ENCODE measurements at places on chromosomes 2 and 18.

- no peak for DNase-seq
Observed at GRCh38 chr2:69081001-69081580, 68.1 kb downstream of the ANTXR1 start.

DNA sequence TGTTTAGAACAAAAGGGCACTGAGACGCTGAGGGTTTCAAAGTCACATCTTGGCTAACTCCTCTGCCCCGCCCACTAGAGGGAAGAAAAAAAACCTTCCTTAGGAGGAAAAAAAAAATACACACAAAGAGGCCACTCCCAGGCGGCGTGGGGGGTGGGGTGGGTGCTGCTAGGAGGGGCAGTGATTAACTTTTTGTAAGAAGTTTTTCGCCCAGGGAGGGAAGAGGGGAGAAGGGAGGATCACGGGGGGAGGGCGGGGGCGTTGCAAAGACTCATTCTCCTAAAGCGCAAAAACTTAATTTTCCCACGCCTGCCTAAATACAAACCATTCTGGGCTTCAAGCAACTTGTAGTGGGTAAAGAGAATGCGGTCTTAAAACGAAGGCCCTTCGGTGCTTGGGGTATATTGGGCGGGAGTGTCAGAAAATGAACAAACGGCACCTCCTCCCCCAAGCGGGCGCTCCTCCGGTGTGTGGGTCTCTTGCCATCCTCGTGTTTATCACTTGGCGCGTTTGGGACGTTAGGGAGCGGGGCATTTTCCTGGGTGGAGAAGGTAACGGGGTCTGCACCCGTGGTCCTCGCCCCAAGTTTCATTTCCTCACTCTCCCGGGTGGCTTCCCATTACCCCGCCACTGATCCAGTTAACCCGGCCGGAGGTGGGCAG is 1.7 kb downstream of the CXCR4 start:
- peak; percentile 87 for DNase-seq

DNA sequence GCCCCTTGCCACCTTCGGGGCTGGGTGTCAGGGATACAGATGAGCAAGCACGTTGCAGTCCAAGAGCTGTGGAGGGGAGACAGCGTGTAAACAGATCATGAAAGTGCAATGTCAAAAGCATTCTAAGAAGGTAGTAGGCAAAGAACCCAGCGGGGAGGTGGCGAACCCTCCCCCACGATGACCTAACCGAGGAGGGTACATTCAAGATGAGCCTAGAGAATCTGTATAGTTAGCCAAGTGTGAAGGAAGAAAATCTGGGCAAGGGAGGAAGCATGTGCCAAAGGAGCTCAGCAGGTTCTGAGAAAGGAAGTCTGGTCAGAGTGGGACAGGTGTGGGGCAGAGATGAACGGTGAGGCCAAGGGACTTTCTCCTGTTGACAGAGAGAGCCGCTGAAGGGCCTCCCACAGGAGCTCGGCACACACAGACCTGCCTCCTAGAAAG is 106.9 kb downstream of the SP3 start:
- DNase-seq = no peak

- DNase-seq = no peak
Observed at GRCh38 chr2:24047703-24048033, 477 bp upstream of the WDCP start.

DNA sequence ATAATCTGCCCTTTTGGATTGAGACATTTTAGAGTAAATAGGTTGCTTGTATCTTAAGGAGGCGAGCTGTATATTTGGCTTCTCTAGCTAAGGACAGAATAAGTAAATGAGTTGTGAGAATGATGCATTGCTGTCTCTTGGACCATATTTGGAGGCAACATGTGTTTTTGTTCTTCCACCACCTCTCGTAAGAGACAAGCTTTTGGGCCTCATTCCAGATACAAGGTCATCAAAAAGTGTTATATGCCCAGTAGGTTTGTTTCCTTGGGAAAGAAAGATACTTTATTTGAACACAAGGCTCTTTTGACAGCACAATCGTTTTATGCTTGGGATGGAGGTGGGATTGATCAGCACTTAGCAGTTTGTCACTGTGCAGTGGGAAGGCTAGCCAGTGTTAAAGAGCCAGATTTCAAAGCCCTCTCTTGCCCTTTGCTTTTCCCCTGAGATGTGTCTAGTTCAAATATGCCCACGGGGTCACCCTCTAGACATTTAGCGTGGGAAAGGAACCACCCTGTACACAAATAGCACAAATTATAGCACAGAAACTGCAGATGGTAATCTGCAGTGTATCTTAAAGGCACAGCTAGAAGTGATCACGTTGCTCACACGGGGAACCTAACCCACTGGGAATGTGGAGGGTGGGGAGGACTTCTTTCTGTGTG is 131.3 kb downstream of the MAP4K4 start:
- no peak for DNase-seq

- no peak for DNase-seq
Observed at GRCh38 chr2:28477087-28477486, 18.8 kb upstream of the PLB1 start.

DNA sequence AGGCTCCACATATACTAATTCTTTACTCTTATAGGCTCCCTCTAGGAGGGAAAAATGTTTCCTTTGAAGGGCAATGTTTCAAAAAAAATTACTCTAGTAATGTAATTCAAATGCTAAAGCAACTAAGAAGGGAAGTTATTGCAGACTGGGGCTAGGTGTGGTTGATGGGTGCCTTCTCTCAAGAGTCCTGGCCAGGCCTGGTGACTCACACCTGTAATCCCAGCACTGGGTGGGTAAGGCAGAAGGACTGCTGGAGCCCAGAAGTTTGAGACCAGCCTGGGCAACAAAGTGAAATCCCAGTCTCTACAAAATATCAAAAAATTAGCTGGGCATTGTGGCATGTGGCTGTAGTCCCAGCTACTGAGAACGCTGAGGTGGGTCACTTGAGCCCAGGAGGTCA is 31.2 kb upstream of the CDKL4 start:
- DNase-seq = no peak

- DNase-seq = peak; percentile 64
Observed at GRCh38 chr2:44237221-44237620, 38.1 kb upstream of the SLC3A1 start.

GRCh38 chr2:68426848-68427579 is 40.1 kb downstream of the FBXO48 start:
- peak; percentile 79 for DNase-seq

- DNase-seq = no peak
Observed at GRCh38 chr2:141055531-141055930, 1075.3 kb downstream of the LRP1B start.

GRCh38 chr2:110900191-110900590 is 167.8 kb downstream of the ACOXL start:
- DNase-seq = no peak

GRCh38 chr2:26515771-26516170 is 37.8 kb upstream of the OTOF start:
- no peak for DNase-seq

GRCh38 chr2:178800510-178800909 is 6.7 kb downstream of the TTN start:
- DNase-seq = no peak

DNA sequence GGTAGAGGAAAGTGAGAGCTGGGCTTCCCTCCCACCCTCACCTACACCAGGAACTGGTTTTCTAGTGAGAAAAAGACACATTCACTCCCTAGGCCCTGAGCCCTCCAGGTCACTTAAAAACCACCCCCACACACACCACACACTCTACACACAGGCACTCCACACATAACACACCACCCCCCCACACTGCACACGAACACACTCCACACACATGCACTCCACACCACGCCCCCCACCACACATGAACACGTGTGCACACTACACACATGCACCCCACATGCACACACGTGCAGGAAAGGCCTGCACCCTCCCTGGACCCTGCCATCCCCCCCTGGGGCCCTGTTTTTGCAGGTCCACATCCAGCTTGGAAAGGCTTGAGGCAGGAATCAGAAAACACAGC is 67.6 kb downstream of the RALBP1 start:
- no peak for DNase-seq

- no peak for DNase-seq
Observed at GRCh38 chr2:233991196-233991595, 59.3 kb upstream of the SPP2 start.

- DNase-seq = no peak
Observed at GRCh38 chr18:48987821-48988220, 37.1 kb upstream of the SMAD7 start.

GRCh38 chr2:54206596-54206995 is 49.4 kb downstream of the TSPYL6 start:
- DNase-seq = peak; percentile 10

DNA sequence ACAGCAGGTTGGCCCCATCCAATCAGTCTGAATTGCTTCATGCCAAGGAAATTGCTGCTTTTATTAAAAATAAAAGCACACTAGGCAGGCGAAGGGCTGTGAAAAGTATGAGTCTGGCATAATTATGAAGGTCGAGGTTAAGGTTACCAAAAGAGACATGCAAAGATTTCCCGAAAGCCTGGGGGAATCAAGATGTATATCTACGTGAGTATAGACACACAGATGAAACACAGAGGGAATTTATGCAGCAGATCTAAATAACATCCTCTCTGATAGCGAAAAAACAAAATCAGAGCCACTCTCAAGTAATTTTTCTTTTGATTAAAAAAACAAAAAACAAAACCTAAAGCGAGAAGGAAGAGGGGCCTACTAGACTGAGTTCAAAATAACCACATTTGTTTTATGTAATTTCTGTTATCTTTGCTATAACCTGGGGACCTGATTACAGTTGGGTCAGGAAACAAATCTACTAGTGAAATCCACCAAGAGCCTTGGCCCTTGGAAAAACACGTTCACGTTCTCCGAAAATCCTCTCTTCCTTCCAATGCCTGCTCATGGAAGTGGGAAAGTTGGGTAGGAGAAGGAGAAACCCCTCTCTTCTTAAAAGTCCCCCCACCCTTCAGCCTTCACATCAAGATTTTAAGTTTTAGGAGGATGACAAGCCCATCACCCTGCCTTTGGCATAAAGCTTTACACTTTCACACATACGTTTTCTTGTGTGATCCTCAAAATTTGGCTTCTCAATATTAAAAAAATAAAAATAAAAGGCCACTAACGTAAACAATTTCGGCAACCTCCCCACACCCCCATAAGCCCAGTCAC is 1.4 kb downstream of the AAK1 start:
- DNase-seq = peak; percentile 40

DNA sequence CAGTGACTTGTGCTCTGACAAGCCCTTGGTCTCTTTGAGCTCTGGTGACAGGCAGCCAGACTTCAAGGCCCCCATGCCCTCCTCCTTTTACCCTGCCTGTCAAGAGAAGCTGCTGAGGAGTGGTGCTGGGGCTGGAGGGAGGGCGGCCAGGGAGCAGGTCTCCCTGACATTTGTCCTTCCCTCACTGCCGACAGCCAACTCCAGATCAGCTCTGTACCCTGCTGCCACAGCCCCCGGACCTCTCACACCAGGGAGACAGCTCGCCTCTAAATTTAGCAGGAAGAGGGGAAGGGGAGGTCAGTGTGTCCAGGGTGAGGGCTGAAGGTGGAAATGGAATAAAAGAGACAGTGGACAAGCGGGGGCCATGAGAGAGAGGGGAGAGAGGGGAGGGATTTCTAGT is 155.8 kb downstream of the TDRD15 start:
- no peak for DNase-seq

DNA sequence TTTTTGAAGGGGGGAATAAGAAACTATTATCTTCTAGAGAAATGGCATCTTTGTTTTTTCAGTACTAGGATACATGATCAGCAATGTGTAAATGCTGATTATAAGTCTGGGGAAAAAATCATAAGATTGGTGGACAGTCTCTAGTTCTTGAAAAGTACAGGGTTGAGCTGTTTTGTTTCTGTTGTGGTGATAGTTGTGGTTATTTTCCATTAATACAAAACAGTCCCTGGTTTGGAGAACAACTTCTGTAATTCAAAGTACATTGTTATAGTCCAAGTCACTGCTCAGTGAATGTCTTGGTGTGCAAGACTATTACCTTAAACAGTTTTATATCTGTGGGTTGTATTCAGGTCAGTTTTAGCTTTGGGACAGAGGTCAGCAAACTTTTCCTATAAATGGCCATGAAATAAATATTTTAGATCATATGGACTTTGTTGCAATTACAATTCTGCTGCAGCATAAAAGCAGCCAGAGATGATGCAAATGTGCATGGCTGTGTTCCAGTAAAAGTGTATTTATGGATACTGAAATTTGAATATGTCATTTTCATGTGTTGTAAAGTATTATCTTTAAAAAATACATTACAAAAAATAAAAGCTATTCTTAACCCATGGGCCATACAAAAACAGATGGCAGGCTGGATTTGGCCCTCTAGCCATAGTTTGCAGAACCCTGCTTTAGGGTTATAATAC is 111.0 kb downstream of the CERS6 start:
- no peak for DNase-seq

GRCh38 chr2:25222477-25223121 is 54.2 kb upstream of the POMC start:
- DNase-seq = no peak

GRCh38 chr18:45136381-45137086 is 455.8 kb downstream of the SETBP1 start:
- no peak for DNase-seq

- DNase-seq = no peak
Observed at GRCh38 chr2:36857713-36858112, 108.6 kb downstream of the STRN start.

GRCh38 chr2:216188956-216189355 is 79.8 kb downstream of the XRCC5 start:
- DNase-seq = no peak

GRCh38 chr2:201542291-201542690 is 90.8 kb downstream of the STRADB start:
- DNase-seq = no peak

GRCh38 chr18:2179498-2180183 is 391.7 kb downstream of the METTL4 start:
- DNase-seq = no peak

DNA sequence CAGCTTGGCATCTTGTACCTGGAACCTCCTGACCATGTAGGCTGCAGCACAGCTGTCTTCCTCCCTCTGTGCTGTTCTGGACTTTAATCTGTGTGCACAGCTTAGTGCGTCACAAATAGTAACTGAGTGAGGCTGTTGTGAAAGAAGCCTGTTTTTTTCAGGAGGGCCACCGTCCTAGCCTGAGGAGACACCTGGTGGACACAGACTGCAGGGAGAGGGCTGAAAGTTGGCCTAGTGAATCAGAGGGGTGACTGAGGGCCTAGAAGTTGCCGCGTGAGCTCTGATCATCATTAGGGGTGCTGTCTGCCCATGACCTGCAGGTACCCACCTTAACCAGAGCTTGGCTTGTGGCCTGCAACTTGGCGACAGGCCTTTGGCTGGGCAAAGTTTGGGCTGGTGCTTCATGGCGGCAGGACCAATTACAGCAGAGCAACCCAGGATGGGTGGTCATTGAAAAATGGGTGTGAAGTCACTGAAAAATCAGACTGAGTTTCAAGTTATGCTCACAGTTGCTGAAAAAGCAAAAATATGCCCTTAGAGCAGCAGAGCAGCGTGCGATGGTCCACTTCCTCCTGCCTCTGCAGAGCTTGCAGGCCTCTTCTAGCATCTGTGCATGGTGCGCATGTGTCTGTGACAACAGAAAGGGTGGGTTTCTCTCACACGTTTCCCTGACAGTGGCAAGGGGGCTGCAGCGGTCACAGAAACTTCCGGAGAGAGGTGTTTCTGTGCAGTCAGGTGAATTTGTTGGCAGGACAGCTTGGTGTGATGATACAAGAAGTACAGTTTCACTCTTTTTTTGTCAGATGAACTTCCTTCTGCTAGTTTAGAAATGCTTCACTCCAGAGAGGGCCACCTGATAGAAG is 9.6 kb downstream of the GDF7 start:
- no peak for DNase-seq
